ENCODE measurements at places on chromosomes 11 and 22.

GRCh38 chr11:91041626-91042025, 818.8 kb upstream of the CHORDC1 start:
- DNase-seq, result no peak

DNA sequence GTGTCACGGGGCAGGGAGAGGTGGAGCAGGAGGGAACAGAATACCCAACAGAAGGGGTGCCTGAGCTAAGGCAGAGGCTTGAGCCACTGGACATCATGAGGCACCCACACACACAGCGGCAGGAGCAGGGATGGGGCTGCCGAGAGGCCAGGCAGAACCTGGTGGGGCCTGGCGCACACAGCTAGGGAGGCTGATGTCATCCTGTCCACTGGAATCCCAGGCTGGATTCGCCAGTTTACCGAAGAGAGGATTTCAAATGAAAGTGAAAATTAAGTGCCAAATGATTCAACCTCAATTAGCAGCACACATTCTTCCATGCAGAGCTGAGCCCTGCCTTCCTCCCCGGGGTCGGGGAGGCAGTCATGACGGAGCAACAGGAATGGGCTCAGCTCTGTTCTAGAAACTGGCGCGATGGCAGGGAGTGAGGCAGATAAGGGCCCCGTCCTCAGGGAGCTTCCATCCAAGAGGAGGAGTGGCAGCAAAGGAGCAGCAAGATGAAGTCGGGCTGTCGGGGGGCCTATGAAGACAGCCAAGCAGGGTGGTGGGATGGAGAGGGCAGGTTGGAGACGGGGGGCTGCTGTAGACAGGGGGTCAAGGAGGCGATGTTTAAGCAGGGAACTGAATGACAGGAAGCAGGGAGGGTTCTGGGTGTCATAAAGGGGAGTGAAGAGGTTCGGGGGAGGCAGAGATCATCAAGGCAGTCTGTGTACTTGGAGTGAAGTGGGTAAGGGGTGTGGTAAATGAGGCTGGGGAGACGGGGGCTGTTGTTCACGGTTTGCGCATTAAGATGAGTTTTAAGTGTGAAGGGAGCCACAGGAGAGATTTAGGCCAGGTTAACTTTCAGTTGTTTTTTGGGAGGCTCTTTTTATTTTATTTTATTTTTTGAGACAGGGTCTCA, 6.4 kb downstream of the RAC2 start:
- peak; percentile 15 for DNase-seq

- DNase-seq, result no peak
These were observed at the start of gene OR4D11 for GRCh38 chr11:59503276-59503675. Gene OR4D11 (plus strand): TSS chr11:59503576. CDS start chr11:59503576, 0 bp downstream.

- no peak for DNase-seq
These were observed 327.8 kb upstream of the ARHGAP42 start for GRCh38 chr11:100359281-100359680.

GRCh38 chr11:65468874-65469333, 29.9 kb upstream of the MALAT1 start:
- DNase-seq, result peak; percentile 74

GRCh38 chr11:117127171-117127901, 16.8 kb upstream of the PAFAH1B2 start:
- DNase-seq, result no peak

DNA sequence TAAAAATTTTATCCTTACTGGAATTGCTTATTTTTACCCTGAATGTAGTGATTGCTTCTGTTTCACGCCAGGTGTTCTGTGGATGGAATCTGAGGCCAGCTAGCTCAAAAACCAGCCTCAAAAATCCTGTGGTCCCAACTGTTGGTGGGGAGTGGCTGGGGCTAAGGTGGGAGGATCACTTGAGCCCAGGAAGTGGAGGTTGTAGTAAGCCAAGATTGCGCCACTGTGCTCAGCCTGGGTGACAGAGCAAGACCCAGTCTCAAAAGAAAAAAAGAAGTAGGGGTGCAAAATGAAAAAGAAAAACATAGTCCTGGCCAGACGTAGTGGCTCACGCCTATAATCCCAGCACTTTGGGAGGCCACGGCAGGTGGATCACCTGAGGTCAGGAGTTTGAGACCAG, 27.0 kb upstream of the SLC5A1 start:
- no peak for DNase-seq

GRCh38 chr11:127470306-127470884, 469.8 kb upstream of the KIRREL3 start:
- no peak for DNase-seq

All from CD4-positive, alpha-beta T cell treated with Interleukin-15 for 1 hour (primary cell).